ENCODE measurements at places on chromosomes 7 and 10.

- no peak for DNase-seq
Observed at GRCh38 chr10:1625079-1625478, 112.2 kb downstream of the ADARB2 start.

- no peak for DNase-seq
Observed at GRCh38 chr7:157814931-157815705, 478.3 kb downstream of the DNAJB6 start.

- no peak for DNase-seq
Observed at GRCh38 chr7:92834507-92835260, 1.7 kb downstream of the CDK6 start.

DNA sequence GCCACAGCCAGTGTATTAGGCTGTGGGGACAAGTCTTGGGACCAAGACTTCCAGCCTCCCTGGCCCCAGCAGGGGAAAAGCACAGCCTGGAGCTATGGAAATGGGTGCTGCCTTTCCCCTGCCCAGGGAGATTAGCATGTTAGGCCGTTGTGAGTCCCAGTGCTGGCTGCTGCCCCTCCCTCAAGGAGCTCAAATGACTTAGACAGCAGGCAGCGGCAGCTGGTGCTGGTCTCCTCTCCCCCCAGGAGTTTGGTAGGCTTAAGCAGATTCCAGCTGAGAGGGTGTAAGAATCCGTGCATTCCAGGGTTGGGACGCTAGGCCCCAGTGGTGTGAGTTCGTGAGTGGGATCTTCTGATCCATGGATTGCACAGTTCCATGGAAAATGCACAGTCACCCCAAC is 301.5 kb upstream of the PHF14 start:
- DNase-seq: no peak

DNA sequence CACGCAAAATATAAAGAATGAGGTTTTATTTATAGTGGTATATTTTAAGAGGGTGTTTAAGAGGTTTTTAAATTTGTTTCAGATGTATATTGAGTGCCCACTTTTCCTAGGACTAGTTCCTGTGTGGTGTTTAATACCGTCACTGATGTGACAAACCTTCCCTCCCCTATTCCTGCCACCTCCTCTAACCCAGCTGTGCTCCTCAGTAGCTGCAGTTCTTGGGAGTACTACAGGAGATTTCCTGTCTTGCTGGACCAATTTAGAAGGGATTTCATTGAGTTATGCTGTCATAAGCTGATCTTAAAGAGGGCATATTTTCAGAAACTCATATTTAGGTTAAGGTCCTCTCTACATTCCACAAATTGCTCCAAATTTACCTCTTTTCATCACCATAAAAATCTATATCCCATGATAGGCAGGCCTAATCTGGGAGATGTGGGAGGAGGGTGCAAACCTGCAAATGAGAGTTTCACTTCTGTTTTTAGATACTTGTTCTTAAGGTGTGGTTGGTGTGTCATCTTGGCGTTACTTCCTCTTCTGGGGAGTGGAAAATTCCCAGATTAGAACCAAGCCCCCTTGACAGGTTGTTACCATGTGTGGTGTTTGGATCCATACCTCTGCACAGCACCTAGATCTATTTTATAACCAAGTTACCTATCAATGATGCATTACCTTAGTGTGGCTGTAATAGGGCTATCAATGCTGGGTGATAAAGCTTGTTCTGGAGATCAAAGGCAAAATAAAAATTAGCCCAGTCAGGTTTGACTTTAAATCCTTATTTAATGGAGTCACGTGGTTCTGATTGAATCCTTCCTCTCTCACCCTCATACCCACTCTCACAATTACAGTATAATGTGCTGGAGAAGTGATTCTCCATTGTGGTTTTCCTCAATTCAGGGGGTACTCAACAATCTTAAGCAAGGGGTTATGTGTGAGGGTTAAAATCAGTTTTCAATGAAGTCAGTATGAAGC is 141.1 kb downstream of the CDK14 start:
- DNase-seq: no peak

DNA sequence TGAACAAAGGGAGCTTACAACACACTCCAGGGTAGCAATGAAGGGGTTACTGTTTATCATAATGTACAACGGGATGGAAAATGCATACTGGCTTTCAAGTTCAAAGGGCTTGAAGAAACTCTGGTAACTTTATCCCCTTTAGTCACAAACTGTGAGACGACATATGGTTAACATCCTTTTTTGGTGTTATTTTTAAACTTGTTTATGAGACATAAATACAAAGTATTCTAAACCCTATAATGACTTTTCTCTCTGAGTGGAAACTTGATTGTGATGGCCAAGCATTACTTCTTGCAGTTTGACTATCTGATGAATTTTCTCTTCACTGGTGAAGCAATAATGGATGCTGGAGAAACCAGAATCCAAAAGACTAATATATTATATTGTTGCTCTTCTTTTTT is 62.0 kb upstream of the SEMA3A start:
- no peak for DNase-seq

DNA sequence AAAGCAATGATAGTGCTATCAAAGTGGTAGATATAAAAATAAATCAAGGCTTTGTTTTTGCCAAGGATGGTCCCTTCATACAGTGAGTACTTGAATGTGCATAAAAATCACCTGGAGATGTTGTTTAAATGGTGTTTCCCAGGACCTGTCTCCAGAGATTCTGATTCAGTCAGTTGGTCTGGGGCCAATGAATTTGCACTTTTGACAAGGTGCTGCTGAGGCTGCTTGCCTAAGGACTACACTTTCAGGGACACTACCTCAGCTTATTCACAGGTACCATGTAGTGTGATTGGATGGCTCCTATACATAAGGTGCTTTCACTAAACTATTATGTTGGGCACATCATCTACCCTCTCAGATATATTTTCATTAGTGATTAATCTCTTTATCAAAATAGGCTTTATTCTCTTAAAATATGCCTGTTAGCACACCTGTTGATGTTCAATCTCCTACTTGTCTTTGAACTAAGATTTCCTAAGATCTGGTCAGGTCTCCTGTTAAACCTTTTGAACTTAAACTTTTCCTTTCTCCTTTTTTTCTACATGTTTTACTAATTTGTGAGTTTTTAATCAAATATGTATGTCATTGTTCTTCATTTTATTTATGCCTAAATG is 24.3 kb downstream of the CAPZA2 start:
- DNase-seq: no peak

- no peak for DNase-seq
Observed at GRCh38 chr7:37420946-37421695, 27.5 kb downstream of the ELMO1 start.

- DNase-seq: no peak
Observed at GRCh38 chr10:88975377-88975720, 15.2 kb upstream of the FAS start.

DNA sequence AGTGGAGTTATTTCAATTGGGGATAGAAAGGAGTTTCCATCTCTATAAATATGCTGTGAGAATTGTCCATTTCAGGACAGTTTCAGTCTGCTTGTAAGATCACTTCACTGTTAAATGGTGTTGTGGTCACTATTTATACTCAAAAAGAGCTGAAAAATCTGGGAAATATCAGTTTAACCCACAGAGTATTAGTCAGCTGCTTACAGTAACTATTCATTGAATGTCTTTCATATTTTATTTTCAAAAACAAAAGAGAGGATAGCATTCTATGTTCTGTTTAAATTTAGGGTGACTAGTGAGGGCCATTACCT is 85.4 kb upstream of the PLXDC2 start:
- no peak for DNase-seq

DNA sequence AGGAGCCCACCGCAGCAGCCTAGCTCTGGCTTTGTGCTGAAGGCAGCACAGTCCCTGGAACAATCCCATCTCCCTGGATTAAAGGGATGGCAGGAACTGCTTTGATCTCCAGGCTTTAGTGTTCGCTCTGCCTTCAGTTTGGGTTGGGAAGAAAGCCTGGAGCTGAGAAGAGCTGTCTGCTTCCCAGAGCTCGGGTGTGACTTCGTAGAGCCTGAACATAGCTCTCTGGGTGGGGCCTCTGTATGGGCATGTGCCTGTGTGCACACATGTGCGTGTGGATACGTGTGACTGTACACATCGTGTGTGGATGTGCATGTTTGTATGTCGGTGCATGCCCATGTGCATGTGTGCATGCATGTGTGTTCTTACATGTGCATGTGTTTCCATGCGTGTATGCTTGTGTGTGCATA is 8.7 kb downstream of the ADCY1 start:
- no peak for DNase-seq

DNA sequence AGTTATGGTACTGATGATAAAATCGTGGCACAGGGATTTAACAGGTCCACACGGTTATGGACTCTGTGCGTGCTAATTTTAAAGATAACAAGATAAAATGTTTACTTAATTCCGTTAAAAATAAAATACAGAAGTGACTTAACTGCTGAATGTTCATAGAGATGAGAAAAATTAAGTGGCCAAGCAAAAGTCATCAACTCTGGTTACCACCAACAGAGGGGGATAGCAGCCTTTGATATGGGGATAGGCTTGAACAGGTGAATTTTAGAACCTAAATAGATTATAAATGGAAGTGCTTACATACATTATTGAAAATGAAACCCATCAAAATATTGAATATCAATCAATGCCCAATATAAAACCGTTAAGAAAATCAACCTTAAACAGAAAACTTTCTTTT is 245.0 kb downstream of the WDR37 start:
- DNase-seq: no peak

GRCh38 chr7:5702876-5703571 is 78.4 kb downstream of the RNF216 start:
- no peak for DNase-seq

- no peak for DNase-seq
Observed at GRCh38 chr7:66682350-66683093, 53.8 kb downstream of the KCTD7 start.

GRCh38 chr7:235576-236395 is 43.4 kb downstream of the FAM20C start:
- no peak for DNase-seq

DNA sequence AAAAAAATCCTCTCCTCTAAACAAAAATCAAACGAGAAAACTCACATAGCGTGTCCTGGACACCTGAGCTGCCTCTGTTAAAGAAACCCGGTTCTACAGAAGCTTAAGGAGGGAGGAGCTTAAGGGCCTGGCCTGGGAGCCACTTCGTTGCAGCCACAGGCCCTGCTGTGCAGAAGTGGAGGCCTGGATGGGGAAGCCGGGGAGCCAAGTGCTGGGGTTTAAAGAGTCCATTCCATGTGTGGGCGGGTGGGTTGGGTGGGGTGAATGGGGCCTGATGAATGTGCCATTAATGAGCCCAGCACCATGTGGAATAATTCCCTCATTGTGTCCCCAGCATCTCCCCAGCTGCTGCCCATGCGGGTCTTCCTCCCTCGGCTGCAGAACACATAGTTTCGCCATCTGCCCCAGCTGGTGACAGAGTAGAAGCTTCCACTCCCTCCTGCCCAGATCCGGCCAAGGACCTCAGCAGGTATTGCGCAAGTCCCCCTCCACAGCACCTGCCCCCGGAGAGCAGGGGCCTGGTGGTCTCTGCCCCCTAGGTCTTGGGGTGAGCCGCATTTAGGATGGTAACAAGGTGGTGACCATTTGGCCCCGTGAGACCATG is 127.8 kb upstream of the BTBD16 start:
- no peak for DNase-seq

DNA sequence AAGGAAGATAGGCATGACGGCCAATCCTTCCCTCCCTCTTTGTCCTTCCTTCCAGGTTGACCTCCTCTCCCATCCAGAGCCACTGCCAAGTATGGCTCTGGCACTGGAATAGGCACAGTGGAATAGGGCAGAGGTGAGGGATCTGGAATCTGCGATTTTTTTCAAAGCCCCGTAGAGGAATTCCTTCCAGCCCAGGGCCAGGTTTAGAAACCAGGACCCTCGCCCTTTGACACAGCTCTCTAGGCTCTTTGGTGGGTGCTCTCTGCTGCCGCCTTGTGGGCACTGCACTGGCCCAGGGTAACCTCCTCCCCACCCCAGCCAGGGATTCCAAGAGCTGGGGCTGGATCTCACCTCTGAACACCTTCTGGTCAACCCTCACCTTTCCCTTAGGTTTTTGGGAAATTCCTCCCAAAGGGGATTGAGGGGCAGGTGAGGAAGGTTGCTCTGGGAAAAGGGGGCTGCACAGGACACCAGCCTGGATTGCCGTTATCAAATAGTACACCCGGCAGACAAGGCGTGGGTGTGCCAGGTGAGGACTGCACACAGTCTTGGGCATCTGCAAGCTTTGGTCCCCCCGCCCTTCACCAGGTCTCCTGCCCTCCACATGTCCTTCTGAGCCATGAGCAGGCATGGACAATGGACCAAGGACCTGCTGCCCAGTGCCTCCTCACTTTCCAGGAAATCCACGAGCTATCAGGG is 22.8 kb downstream of the C10orf105 start:
- no peak for DNase-seq

- no peak for DNase-seq
Observed at GRCh38 chr10:128048819-128049210, 77.4 kb downstream of the MKI67 start.

GRCh38 chr10:132455441-132455971 is 58.5 kb downstream of the PWWP2B start:
- DNase-seq: no peak

DNA sequence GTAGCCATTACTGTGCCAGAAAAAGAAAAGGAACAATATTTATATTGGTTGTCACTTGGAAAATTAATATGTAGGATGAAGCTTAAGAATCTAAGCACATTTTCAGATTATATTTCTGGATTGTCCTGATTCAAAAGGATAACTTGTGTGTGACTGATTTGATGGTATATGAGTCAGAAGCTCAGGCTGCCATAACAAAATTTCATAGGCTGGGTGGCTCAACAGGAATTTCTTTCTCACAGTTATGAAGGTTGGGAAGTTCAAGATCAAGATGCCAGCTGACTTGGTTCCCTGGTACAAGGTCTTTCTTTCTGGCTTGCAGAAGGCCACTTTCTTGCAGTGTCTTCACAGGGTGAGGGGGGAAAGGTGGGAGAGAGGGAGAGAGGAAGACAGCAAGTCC is 108.5 kb downstream of the ST7 start:
- DNase-seq: no peak

DNA sequence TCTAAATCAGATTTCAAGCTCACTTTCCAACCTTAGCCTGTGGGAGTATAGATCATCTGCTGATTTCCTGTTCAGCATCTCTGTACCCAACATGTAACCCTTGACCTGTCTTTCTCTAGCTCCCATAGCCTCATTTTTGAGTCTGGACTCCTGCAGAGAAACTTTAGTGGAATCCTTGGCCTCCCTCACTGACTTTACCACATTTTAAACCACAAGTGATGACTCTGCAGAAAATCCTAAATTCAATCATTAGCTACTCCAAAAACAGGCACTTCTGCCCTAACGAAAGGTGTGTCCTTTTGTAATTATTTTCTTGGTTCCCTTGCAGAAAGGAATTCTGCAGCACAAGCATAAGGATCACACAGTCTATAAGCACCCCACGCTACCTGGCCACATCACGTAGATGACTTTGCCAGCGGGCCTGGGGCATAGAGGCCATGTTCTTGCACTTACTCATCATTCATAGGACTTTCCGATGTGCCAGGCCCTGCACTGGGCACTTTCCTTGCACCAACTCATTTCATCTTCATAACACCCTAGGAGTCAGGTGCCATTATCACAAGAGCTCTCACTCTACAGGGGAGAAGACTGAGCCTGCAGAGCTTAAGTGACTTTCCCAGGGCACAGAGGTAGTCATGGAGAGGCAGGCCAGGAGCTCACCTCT is 57.2 kb upstream of the OPALIN start:
- no peak for DNase-seq

GRCh38 chr10:30647089-30647488 is 17.5 kb upstream of the LYZL2 start:
- no peak for DNase-seq

Measured in amniotic stem cell (primary cell).